ENCODE measurements at places on chromosomes 5 and 9.

- peak; percentile 42 for DNase-seq
Observed at GRCh38 chr5:173328844-173329490, 753 bp upstream of the STC2 start.

DNA sequence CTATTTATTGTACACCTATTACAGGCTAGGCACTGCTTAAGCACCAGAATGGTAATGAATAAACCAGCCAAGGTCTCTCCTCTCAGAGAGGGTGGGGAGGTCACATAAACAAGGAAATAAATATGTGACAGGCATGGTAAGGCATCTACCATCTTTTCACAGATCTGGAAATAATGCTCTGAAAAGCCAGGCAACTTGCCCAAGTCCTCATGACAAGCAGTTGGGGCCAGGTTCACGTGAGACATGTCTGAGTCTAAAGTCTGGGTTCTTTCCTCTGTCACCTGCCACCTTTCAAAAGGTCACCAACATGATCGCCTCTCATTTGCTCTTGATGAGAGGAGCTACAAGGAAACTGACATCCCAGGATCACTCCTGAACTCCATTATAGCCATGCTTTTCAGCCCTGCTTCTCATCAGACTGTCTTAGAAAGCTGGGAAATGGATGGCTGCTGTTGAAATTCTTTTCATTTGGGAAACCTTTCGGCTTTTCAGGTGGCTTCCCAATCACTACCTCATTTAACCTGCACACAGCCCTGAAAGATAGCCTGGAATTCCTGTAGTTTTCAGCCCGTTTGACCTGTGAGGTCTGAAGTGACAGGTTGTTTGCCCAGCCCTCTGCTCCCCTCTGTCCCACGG, 123.1 kb downstream of the CRB2 start:
- DNase-seq = no peak

DNA sequence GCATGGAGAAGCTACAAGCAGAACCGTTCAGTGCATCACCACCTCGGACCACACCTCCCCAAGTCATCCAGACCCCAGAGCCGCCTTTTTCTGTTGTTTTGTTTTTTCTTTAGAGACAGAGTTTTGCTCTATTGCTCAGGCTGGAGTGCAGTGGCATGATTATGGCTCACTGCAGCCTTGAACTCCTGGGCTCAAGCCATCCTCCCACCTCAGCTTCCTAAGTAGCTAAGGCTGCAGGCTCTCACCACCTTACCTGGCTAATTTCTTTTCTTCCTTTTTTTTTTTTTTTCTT, 13.5 kb upstream of the SFXN1 start:
- no peak for DNase-seq

- no peak for DNase-seq
Observed at GRCh38 chr5:150517272-150518152, 9.6 kb downstream of the NDST1 start.

DNA sequence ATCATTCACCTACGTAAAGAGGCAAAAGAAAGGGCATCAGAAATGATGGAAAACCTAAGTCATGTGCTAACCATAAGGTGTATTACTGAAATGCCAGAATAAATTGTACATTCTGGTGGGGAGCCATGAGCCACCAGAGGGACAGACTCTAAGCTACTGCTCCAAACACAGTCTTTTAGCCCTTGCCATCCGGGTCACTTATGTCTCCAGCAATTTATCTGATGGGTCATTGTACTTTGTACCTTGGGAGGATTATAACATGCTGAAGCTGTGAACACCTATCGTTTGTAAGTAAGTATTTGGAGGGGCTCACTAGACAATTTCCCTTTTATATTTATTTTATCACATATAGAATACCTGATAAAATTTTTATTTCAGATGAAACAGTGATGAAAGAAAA, 495.1 kb downstream of the KIF4B start:
- no peak for DNase-seq

DNA sequence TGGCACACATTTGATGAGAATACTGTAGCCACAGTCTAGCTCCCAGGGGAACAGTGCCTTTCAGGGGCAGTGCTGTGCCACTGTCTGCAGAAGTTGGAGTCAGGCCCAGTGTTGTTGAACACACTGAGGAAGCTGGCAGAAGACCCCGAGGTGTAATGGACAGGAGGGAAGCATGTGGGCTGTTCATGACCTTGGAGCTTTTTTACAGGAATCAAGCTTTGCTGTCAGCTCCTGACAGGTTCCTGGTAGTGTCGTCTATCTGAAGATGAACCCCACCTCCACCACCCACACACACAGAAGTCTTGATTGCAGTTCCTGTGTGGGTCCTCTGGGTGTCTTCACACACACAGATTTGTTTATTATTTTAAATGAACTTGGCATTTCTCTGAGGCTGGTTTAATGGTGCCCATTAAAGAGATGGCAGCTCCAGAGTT, 40.3 kb upstream of the TNFAIP8 start:
- peak; percentile 74 for DNase-seq

- DNase-seq = no peak
Observed at GRCh38 chr5:160049099-160049498, 40.2 kb downstream of the TTC1 start.

DNA sequence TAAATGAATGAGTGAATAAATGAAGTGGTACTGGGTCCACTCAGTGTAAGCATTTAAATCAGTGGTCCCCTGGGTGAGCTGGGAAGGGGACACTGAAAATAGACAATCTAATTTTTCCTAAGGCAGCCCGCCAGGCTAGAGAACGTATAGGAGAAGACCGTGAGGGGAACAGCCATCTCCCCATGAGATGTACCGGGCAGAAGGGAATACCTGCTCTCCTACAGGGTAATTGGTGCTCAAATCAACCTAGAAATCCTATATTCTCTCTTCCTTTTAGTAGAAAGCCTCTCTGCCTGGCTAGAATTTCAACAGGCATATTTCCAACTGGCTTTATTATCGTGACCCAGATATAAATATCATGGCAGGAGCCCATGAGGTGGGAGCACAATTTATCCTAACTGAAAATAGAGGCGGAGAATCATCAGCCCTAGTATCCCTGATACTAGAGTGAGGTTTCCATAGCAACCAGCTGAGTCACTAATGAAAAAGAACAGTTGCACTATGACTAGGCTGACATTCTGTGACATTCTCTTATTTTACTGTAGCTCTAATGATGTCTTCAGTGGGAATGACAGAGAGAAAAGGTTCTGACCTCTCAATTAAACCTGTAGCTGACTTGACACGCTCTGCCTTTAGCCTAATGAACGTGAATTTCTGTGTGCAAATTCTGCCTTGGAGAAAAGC, 96.5 kb upstream of the CAST start:
- no peak for DNase-seq

DNA sequence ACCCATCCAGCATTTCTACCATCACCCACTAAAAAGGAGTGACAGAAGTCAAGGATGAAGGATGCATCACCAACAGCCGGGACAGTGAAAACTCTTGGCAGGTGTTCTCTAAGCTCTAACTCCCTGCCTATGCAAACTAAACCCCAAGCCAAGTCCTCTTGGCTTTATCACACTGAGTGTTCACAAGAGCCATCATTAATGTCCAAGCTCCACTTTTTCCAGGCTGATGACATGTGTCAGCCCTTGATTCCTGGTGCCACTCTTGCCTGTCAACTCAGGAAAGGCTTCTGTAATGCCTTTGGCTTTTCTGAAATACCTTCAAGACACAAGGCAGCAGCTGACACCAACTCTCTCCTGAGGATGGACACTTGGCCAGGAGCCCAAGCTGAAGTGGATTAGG, 86.9 kb downstream of the NR6A1 start:
- DNase-seq = no peak

- peak; percentile 55 for DNase-seq
Observed at GRCh38 chr9:125747053-125747764, at the start of gene PBX3. Gene PBX3, plus strand, starts transcription at chr9:125747373.

- DNase-seq = no peak
Observed at GRCh38 chr5:154356020-154356655, 89.7 kb upstream of the SAP30L start.

- DNase-seq = no peak
Observed at GRCh38 chr5:96453394-96453793, 20.3 kb upstream of the PCSK1 start.

DNA sequence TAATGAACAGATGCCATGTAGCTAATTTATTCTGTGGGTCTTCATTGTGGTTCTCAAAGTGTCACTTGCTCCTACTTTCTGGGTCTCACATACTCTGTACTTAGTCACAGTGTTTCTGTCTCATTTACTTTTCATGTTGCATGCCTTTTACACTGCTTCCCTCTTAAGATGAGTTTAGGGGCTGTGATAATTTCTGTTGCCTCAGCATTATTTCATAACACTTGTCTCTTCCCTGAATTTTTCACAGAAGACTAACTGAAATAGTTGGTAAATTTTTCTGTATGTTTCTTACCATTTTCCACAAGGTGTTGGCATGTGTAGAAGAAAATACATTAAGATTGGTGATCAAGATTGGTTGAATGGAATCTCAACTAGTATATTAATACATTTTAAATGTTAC, 59.6 kb downstream of the DENND4C start:
- DNase-seq = no peak

- DNase-seq = no peak
Observed at GRCh38 chr5:50794812-50795211, 128.4 kb downstream of the PARP8 start.

DNA sequence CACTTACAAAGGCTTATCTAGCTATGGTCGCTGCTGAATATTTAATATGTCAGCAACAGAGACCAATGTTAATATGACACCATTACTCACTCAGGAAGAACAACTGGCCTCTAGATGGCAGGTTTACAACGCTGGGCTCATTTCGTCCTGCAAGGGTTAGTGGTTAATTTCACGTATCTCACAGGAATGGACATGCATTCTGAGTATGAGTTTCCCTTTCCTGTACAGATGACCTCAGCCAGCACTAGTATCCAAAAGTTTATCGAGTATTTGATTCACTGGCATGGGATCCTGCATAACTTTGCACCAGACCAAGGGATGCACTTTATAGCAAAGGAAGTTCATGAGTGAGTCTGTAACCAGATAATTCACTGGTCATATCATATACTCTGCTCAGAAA, 8.7 kb upstream of the TRPC7 start:
- no peak for DNase-seq

- no peak for DNase-seq
Observed at GRCh38 chr5:40274568-40274967, 405.1 kb upstream of the PTGER4 start.

DNA sequence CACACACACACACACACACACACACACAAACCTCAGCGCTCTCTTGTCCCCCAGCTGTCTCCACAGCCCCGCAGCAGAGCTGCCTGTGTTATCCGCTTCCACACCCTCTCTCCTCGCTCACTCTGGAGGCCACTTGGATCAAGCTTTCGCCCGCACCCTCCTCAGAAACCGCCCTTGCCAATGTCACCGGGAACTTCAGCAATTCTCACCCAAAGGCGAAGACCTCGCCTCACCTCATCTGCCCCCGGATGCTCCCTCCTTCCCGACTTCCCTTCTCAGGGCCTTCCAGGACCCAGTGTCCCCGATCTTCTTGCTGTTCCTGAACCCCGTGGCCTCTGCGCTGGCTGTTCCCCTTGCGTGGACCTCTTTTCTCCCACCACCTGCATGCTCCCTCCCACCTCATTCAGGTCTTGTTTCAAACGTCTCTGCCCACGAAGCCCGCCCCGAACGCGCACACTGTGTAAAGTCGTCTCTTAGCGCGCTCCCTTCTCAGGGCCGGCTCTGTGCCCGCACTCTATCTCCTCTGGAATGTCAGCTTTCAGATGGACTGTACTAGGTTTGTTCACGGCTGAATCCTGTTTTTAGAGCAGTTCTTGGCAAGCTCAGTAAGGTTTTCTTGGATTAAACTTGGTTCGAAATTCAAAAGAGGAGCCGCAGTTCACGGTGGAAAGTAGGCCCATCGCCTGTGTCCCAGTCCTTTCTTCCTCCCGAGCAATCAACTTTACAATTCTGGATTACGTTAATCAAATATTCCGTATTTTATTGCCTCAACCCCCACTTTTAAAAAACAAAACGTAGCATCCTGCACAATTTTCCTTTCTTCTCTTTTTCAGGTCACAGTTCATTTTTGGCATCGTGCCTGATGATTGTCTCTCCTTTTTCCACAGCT, 1.0 kb upstream of the TRIM7 start:
- no peak for DNase-seq

DNA sequence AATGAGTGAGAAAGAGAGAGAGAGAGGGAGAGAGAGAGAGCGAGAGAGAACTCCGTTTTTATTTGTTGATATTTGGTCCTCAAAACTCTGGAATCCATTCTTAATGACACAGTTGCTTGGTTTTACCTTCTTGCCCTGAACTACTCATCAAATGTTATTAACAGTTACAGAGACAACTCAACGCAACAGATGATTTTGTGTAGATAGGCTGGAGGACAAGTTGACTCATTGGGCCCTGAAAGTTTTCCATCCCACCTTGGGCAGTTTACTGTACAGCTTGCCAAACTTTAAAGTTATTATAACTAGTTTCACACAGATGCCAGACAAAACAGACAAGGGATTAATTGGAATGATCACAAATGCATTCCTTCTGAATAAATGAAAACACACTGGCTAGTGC, 339.9 kb downstream of the ARL15 start:
- no peak for DNase-seq

DNA sequence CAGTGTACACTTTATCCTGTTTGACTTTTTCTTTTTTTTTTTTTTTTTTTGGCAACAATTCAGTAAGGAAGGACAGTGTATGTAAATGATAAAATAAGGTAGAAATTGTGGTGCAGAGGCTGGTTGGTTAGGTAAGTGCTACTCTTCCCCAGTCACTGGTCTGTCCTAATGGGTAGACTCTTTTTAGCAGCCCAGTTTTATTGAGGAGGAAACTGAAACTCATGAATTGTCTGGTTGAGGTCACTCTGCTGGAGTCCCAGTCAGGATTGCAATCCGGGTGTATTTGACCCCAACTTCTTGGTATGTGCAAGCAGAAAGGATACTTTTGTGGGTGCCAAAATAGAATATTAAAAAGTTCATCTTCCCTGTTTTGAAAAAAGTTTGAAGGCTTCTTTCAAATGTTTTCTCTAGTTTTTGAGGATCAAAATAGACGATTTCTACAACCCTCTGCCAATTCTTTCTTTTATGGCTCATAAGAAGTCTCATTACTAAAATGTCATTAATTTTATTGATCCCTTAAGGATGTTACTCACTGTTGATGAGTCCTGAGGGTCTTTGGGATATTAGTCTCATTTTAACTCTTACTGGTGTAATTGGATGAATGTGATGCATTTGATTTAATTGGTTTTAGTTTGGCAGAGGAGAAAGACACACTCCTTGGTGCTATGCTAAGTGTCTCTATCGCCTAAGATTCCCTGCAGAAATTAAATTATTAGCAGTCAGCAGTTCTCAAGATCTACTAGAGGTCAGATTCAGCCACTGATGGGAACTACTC, 171.9 kb downstream of the KDM4C start:
- DNase-seq = no peak
